ENCODE measurements at places on chromosomes 4 and X. TPM values are rescaled to one million over a fixed set of nuclear protein-coding genes. Genes with fewer than 3 reads are reported as not detected.

DNA sequence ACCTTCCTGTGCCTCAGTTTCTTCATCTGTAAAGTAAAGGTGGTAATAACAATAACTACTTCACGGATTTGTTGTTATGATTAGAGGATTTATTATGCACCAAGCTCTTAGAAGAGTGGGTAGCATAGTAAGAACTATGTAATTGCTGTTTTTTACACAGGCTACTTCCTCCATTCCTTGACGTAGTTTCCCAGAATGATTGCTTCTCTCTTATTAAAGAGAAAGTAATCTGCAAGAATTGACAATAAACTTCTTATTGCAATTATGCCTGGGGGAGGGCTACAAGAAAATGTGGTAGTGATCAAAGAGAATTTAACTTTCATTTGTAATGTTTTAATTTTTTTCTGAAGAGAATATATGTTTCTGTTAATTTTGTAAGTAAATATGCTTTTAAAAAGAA is 238.7 kb downstream of the GASK1B start:
- DNase-seq = no peak

Gene CITED1
- total RNA-seq = 2.2 TPM

- no peak for DNase-seq
Observed at GRCh38 chrX:103651151-103651773, 22.5 kb downstream of the TCEAL1 start.

DNA sequence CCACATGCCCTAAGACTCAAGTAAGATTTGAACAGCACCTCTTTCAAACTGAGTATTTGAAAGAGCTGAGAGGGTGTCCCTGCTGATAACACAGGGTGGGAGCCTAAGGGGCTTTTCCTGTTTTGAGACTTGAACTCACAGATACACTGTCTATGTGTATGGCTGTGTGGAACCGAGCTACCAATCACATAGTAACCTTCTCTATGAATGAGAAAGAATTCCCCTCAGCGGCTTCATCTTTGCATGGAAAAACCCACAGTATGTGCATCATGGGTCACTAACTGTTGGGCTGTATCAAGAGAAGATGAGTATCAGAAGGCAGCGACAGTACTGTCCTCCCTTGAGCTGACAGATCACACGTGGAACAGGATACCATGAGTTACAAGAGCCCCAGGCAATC is 336.3 kb downstream of the AFF2 start:
- DNase-seq = no peak

DNA sequence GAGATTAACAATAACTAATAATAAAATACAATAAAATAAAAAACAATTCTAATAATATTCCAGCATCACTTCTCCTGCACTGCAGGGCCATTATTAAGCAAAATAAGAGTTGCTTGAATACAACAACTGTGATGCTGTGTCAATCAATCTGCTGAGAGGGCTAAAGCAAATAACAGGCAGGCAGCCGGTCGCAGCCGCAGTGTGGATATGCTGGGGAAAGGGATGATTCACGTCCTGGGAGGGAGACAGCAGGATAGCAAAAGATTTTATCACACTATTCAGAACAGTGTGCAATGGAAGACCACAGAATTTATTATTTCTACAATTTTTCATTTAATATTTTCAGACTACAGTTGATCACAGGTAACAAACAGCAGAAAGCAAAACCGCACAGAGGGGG is 76.5 kb upstream of the SMARCAD1 start:
- no peak for DNase-seq

GRCh38 chrX:131477498-131477897 is 66.4 kb upstream of the OR13H1 start:
- no peak for DNase-seq

- DNase-seq = no peak
Observed at GRCh38 chr4:186770481-186771175, 47.0 kb upstream of the FAT1 start.

DNA sequence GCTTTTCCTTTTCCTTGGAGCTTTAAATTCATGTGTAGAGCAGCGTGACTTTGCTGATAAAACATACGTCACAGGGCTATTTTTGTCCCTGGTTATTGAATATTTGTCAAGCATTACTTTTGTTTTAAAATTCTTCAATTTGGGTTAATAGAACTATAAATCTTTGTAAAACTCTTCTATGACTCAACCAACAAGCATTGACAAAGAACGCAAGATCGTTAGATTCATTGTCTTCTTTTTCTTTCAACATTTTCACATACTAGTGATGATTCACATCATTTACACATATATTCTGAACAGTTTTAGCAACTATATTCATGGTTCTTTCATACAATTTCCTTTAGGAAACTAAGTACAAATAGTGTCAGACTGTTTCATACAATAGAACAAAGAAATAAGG is 72.0 kb upstream of the GPM6A start:
- no peak for DNase-seq

Gene OTUD6A
- total RNA-seq = not detected

GRCh38 chrX:79365591-79365990 is 1.5 kb downstream of the ITM2A start:
- DNase-seq = no peak

- DNase-seq = no peak
Observed at GRCh38 chrX:112688242-112688641, 8.5 kb upstream of the LHFPL1 start.

Gene LINC00632
- 9.4 TPM for total RNA-seq

GRCh38 chrX:40844471-40844870 is 109.1 kb upstream of the MED14 start:
- no peak for DNase-seq

Gene COX7B2
- not detected for total RNA-seq

DNA sequence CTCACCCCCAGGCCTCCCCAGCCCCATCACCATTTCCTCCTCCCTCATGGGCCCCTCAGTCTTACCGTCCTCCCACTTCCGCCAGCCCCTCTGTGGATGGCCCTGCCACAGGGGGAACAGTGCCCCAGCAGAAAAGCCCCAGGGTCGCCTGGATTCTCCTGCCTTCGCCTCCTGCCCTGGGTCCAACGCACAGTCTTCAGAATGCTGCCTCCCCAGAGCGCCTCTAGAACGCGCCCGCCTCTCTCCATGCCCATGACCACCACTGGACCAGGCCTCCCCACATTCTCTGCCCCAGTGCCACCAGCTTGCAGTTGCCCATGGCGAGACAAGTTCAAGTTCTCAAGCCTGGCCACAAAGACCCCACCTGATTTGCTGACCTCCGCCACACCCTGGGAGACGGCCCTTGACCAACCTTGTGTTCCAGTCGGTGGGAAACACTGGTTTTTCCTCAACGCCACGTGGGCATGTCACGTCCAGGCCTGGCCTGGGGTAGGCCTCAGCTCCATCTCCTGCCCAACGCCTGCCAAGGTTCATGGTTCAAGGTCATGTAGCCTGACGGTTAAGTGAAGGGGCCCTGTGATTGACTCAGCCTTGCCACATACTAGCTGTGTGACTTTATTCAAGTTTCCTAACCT is 634 bp upstream of the PLXNB3 start:
- DNase-seq = no peak

GRCh38 chr4:4831266-4831665 is 28.2 kb upstream of the MSX1 start:
- no peak for DNase-seq

- DNase-seq = peak; percentile 67
Observed at GRCh38 chr4:102759831-102760644, 730 bp downstream of the MANBA start.

DNA sequence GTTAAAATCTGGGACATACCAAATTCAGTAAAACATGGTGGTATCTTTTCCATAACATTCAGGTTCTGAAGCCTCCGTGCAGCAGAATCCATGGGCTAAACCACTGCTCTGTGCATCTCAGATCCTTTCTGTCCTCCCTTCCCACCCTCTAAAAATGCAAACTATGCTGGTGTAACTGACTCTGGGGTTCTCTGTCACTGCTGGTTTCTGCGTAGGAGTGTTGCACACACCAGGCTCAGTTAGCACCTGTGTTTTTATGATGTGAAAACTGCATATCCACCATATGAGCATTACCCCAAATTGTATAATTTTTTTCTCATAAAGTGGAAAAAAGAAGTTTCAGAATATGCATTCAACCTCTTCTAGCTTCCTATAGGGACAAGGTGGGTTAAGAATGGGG is 22.4 kb upstream of the IL21 start:
- no peak for DNase-seq

Gene GSTCD
- total RNA-seq = 22.3 TPM

DNA sequence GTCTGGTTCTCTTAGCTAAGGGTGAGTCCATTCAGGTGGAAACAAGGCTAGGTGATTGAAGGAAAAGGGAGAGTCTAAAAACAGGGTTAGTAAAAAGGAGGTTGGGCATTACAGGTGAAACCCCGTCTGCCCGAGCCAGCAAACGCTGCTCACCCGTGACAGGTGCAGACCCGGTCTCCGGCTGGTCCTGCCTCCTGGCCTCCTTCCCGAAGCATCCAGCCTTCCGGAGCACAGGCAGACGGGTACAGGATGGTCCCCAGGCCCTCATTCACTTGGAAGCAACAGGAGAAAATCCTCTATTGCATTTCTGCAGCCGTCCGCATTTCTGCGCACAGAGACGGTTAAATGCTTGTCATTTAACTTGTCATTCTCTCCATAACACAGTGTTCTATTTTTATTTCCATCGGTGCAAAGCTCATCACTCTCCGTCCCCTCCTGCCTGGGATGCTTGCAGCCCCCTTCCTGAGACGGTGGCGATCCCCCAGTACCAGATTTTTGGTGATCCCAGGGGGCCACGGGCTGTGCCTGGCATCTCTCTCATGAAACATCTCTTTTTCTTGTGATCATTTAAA is 90.8 kb upstream of the PPP2R3B start:
- DNase-seq = no peak

Gene FHDC1
- total RNA-seq = 0.18 TPM

- DNase-seq = no peak
Observed at GRCh38 chr4:121073672-121074381, 1.5 kb upstream of the NDNF start.

Gene HPGD
- total RNA-seq = 1.7 TPM

DNA sequence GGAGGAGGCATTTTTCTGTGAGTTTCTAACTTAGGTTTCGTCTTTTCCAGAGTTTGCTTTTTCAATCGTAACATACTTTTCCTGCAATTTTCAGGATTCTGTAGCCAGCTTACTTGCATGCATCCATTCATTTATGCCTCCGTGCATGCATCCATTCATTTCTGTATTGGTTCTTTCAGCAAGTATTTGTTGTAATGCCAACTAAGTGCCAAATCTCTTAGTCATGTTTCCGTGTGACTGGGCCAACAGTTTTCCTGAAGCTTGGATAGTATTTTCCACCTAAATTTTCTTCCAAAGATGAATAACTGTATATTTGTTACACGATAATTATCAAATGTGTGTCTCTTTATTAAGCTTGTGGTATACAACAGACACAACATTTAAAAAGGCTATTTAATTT is 41.5 kb downstream of the CBLL2 start:
- no peak for DNase-seq

Gene FRAS1
- 20.4 TPM for total RNA-seq

Gene RBM46
- 0.11 TPM for total RNA-seq

Gene PPP1R2C
- total RNA-seq = not detected

DNA sequence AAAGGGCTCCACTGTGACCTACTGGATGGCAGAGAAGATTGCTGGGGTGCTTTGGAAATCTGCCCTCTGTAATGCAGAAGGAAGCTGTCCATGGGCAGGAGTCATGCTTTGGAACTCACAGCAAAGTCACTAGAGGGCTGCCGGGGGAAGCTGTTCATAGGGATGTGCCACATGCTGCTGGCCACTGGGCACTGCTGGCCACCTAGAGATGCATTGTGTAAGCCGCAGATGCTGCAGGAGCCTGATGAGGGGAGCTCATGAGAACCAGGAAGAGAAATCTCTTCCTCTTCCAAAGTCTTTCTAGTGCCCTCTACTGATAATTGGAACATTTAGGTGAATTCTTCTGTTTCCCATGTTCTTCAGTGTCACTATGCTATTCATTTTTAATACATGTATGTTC is 31.2 kb upstream of the UXT start:
- DNase-seq = no peak

- no peak for DNase-seq
Observed at GRCh38 chr4:47930971-47931804, 16.8 kb upstream of the NFXL1 start.

Gene TCP11X2
- total RNA-seq = 0.24 TPM

GRCh38 chrX:99798936-99799335 is 611.1 kb downstream of the PCDH19 start:
- no peak for DNase-seq

DNA sequence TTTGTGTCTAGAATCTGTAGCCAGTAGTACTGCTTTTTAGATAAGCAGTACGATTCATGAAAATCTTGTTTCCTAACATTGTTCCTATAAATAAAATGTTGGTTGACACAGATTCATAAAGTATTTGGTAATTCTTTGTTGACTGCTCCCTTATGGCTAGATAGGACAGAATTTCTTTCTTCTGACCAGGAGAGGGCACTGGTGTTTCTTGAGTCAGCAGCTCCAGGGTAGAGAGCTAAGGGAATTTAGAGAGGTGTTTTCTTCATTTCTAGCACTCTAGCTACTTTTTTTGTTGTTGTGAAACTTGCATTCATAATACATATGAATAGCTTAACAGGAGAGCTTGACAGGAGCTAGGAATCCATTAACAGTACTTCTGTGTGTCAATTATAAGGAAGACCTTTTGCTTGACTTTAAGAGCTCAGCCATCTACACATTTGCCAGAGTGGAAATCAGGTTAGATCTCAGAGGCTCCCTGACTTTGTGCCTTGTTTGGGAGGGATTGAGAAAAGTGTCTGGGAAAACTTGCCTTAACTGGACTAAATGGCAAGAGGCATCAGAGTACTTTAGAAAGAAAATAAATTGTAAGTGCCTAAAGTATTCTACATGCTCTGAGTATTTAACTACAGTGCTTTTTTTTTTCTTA is 756.1 kb downstream of the SH3BGRL start:
- no peak for DNase-seq

Gene XKRX
- 3.4 TPM for total RNA-seq

DNA sequence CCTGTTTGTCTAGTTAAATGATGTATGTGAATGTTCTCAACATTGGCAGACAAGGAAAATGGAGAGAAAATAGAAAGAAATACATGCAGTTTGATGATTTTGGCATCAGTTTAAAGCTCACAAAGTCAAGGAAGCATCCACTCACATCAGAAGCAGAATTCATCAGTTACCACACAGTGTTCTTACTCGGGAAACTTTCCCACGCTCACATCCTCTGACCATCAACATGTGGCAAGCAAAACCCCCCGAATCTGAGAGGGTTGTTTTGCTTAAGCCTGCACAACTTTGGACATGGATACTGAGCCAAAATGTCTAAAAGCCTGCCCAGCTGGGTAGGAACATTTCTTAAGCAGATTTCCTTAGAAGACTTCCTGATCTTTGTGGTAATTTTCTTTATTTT is 407.6 kb downstream of the ANKRD50 start:
- no peak for DNase-seq

- DNase-seq = no peak
Observed at GRCh38 chrX:1700757-1701156, 85.9 kb downstream of the ASMT start.
